ENCODE measurements at places on chromosomes 7 and 10.

DNA sequence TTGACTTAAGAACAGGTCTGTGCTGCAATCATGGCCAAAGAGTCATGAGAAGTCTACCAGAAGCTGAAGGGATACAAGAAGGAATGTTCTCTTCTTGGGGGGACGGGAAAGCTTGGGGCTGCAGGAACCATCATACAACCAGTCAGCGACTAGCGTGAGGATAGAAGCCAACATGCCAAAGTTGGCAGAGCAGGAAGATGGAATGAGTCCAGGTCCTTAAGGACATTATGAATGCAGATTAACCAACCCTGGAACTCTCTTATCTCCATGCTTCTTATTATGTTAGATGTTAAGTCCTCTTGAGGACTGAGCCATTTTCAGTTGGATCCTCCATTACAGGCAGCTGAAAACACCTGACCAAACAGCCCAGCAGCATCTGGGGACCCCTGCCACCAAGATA is 17.2 kb upstream of the CACUL1 start:
- DNase-seq = no peak

- DNase-seq = no peak
These were observed 107.8 kb downstream of the SFMBT2 start for GRCh38 chr10:7302930-7303557.

DNA sequence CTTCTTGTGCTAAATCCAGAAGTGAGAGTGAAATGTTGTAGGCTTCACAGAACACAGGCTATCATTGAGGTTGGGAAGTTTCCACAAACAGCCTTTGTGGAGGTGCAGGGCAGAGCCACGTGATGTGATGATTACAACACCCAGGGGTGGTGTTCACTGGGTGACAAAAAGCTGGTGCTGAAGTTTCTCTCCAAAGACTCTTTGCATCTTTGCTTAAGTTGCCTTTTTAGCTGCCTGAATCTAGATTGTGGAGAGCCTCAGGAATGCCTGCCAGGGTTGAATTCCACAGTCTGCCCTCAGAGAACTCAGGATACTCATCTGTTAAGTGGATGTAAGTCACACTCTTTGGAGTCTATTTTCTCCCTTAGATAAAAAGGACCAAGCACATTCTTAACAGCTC is 56.3 kb downstream of the PLXNA4 start:
- peak; percentile 58 for DNase-seq

DNA sequence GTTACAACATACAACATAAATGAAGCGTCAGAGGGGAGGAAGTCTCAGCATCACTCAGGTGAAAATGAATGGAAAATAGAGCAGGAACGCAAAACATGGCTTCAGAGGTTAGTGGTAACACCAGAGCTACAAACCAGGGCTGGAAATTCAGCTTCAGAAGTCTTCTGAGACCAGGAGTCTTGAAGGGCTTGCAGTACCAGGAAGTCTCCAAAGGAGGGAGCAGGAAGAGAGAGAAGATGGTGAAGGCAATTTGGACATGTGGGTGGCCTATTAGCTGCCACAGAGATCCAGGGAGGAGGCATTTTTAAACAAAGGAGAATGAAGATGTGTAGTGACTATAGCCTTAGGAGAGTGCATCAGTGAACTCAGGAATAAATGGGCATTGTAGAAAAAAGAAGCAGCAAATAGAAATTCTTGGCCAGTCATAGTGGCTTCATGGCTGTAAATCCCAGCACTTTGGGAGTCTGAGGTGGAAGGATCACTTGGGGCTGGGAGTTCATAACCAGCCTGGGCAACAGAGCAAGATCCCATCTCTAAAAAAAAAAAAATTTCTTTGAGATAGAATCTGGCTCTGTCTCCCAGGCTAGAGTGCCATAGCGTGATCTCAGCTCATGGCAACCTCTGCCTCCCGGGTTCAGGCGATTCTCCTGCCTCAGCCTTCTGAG is 9.3 kb upstream of the TET1 start:
- DNase-seq = peak; percentile 87

- no peak for DNase-seq
These were observed 253.1 kb upstream of the RHOBTB1 start for GRCh38 chr10:61197057-61197456.

DNA sequence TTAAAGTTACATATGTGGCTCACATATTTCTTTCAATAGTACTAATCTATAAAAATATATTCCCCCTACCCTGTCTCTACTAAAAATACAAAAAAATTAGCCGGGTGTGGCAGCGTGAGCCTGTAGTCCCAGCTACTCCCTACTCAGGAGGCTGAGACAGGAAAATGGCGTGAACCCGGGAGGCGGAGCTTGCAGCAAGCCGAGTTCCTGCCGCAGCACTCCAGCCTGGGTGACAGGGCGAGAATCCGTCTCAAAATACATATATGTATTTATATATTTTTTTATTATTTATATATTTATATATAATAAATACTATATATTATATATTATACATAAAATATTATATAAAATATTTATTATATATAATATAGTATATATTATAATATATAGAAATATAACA is 69.7 kb upstream of the GRM3 start:
- DNase-seq = no peak

DNA sequence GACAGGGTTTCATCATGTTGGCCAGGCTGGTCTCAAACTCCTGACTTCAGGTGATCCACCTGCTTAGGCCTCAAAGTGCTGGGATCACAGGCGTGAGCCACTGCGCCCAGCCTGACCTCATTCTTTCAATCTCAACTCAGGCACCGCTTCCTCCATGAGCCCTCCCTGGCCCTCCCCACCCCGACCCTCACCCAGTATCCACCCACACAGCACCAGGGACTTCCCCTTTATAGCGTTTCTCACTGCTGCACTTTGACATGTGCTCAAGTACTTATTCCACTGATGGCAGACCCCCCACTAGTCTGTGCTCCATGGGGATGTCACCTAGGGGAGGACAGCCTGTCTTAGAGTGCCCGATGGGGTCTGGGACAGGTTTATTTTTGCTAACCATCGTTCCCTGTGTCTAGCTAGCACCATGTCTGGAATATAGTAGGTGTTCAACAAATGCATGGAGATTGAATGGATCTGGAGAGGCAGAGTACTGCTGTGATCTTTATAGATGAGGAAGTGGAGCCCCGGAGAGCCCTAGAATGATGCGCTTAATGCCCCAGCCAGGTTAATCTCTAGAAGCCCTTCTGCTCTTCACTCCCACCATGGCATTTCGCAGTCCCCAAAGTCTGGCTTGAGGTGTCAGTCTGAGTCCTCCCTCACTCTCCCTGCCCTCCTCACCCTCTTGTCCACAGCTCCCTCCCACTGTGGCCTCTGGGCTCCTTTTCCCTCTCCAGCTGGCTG is 258.8 kb downstream of the RPS24 start:
- DNase-seq = no peak

DNA sequence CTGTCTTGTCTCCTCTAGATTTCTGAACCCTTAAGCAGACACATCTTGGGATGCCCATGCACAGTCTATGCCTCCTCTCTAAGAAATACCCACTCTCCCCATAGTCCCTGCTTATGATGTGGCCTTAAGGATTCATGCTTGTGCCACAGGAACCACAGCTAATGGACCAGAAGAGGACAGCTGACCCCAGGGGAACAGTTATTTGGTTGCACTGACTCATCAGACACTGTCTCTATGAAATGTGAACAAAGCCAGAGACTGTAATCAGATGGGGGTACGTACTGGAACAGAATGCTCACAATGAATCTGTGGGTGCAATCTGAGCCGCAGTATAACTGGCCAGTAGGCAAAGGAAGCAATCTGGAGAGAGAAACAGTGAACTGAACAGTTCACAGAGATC is 121.9 kb downstream of the USP6NL start:
- no peak for DNase-seq

- no peak for DNase-seq
These were observed 9.1 kb upstream of the DMBT1 start for GRCh38 chr10:122551450-122551849.

DNA sequence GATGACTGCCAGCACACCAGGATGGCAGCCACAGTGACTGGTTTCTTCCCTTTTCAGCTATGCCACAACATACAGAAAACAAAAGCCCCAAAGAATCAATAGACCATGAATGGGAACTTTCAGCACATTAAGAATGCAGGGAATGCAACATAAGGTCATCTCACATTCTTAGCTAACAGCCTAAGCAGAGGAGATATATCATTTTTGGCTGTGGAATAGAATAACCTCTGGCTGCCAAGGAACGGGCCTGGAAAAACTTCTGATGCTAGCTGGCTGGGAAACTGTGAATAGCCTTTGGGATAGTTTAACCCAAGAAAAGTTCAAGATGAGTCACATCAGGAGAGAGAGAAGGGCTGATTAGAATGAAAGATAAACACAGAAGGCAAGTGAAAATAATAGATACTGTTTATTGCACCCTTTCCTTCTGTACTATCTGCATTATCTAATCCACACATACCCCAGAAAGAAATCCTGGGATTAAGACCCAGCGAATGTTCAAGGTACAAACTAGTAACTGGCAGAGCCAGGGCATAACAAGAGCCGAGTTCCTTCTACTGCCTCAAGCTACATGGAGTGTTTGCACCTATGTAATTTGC is 169.2 kb downstream of the SEMA3A start:
- DNase-seq = peak; percentile 80

GRCh38 chr10:122878799-122879338 is 512 bp downstream of the FAM24B start:
- no peak for DNase-seq

GRCh38 chr7:34330308-34330707 is 327.7 kb upstream of the NPSR1 start:
- no peak for DNase-seq

DNA sequence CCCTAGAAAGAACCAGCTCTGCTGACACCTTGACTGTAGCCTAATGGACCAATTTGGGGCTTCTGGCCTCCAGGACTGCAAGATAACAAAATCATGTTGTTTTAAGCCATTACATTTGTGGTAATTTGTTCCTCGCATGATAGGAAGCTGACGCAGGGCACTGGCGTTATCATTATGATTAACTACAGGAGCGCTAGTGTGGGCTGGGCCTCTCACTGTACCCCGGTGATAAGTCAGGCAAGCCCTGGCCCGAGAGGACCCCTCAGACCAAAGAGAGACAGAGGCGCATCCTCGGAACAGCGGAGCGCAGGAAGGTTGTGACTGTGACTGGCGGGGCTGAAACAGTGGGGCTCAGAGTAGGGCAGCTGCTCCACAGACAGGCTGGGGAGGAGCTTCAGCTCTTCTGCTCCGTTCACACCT is 150.3 kb upstream of the CHST15 start:
- no peak for DNase-seq

- DNase-seq = no peak
These were observed 347.3 kb upstream of the NPVF start for GRCh38 chr7:25575634-25576033.

DNA sequence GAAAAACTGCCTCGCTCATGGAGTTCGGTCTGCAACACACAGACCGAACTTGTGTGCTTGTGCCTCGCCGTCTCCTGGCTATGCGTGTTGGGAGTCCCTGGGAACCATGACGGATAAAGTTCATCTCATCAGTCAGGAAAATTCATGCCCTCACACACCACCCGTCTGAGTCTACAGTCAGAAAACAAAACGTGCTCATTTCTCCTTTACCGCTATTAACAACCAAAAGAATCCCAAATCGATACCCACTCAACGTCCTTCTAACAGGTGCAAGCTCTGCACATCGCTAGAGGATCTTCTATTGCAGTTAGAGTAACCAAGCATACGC is 13.6 kb downstream of the CNPY1 start:
- DNase-seq = no peak
